ENCODE measurements at places on chromosomes 6 and 20.

DNA sequence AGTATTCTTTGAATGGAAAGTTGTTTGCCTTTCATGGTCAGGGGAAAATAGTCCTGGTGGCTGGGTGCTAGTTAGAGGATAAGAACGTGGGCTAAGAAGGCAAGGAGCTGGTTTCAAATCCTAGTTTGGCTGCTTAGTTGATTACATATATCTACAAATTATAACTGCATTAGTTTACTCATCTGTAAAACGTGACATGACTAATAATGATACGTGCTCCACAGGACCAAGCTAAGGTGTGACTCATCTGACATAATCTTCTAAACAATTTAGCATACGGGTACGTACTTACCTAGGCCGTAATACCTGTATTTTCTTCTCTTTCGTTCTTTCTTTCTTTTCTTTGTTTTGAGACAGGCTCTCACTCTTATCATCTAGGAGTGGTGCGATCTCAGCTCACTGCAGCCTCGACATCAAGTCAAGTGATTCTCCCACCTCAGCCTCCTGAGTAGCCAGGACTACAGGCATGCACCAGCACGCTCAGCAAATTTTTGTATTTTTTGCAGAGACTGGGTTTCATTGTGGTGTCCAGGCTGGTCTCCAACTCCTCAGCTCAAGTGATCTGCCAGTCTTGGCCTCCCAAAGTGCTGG is 1274.2 kb upstream of the GJE1 start:
- no peak for DNase-seq

GRCh38 chr6:84835340-84835739 is 70.9 kb upstream of the TBX18 start:
- DNase-seq: no peak

DNA sequence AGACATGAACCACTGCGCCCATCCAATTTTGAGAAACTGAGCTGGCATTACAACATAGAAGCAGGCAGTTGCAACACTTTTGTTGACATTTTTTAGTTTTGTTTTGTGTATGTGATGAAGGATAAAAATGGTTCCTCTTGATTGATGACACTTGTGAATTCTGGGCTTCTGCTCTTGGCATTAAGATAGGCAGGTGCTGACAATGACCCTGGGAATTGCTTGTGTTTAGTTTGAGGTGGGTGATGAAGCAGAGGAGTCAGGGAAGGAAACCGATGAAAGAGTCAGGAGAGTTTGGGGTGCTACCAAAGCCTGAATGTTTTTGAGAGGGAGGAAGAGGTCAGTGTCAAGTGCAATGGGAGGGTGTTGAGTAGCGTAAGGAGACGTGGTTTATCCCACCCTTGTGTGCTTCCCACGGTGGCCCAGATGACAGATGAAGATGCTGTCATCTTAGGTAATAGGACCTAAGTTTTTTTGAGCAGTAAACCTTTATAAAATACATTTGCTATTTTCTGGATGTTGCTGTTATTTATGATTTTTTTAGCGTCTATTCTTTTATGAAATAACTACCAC is 19.4 kb downstream of the CDS2 start:
- no peak for DNase-seq

GRCh38 chr6:85065831-85066230 is 301.4 kb upstream of the TBX18 start:
- no peak for DNase-seq

DNA sequence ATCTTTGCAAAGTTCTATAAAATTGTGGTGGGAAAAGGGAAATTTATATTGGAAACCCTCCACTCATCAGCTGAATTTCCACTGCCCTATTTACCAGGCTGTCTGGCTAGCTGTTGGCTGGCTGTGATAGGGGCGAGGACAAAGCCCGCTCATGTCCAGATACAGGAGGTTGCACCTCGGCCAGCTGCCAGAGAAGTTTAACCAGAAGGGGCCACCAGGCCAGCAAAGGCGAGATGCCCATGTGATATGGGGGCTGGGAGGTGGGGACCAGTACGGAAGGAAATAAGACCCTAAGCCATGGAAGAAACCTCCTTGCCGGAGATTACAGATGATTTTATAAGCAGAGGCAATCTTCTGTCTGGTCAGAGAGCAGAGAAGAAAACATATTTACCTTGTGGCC is 143.8 kb downstream of the FNDC1 start:
- no peak for DNase-seq

DNA sequence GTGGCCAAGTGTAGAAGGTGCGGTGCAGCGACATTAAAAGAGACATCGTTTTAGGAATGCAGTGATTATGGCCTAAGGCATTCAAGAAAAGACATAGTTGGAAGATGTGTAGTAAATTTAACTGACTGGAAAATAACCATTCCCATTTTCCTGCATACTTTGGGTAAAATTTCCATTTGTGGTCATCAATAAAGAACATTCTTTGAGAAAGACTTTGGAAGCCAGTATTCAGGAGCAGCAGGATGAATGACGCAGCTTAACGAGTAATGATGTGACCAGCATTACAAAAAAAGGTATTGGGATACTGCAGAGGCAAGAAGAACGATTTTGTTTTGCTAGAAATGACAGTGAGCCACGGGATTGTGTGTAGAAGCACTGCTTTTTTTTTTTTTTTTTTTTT is 7.0 kb upstream of the RWDD1 start:
- DNase-seq: no peak

- DNase-seq: no peak
These were observed 112.0 kb upstream of the SGK1 start for GRCh38 chr6:134429861-134430380.

DNA sequence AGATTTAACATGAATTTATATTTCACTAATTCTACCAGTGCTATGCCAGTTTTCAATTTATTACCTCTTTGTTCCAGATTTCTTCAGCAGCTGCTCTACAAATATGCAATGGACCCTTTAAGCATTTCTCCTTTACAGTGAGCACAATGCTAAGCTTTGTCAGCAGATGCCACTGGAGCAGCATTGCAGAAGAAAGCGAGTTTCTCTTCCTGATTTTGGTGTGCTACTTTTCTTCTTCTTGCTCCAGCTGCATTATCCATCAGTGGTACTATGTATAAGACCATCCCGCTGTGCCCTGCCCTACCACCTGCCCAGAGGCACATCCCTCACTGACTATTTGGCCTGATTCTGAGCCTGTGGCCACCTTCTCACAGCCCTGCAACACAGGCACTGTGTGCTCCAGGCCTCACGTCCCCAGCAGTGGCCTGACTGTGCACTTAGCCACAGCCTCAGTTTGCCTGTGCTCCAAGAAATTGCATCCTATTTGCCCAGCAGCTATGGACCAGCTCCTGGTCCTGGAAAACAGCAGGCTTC is 84.1 kb downstream of the TNFAIP3 start:
- no peak for DNase-seq

DNA sequence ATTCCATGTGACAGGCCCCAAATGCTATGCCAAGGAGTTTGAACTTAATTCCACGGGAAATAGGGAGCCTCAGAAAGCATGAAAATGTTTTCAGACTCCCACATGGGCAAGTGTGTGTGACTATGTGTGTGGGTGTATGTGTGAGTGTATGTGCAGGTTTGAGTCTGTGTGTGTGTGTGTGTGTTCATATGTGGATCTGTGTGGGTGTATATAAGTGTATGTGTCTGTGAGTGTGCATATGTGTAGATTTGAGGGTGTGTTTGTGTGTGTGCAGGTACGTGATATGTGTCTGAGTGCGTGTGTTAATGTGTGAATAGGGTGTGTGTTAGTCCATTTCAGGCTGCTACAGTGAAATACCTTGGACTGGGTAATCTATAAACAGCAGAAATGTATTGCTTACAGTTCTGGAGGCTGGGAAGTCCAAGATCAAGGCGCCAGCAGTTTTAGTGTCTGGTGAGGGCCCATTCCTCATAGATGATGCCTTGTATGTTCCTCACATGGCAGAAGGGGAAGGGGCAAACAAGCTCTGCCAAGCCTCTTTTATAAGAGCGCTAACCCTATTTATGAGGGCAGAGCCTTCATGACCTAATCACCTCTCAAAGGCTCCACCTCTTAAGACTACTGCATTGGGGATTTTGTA is 181.1 kb upstream of the TAB2 start:
- no peak for DNase-seq

- DNase-seq: no peak
These were observed 19.0 kb downstream of the EPB41L1 start for GRCh38 chr20:36173451-36173933.

GRCh38 chr20:3539311-3540107 is 68.7 kb downstream of the ATRN start:
- no peak for DNase-seq

DNA sequence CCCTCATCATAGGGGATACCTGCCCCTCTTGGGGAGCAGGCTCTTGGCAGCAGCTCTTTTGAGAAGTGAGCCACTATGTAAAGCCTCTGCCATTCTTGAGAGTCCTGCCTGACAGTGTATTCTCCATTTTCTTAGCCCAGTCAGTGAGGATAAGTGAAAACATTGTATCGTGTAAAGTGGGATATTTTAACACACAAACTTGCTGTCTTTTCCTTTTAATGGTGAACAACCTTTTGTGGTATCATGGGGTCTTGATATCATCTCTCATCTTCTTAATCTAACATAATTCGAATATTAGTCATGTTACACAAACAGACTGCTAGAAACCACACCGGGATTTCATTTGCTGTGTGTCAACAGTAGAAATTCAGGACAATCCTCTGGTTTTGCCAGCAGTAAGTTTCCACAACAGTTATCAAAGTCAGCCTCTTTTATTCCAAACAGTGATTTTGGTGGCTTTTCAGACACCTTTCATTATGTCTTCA is 136.2 kb downstream of the HIVEP1 start:
- DNase-seq: no peak

DNA sequence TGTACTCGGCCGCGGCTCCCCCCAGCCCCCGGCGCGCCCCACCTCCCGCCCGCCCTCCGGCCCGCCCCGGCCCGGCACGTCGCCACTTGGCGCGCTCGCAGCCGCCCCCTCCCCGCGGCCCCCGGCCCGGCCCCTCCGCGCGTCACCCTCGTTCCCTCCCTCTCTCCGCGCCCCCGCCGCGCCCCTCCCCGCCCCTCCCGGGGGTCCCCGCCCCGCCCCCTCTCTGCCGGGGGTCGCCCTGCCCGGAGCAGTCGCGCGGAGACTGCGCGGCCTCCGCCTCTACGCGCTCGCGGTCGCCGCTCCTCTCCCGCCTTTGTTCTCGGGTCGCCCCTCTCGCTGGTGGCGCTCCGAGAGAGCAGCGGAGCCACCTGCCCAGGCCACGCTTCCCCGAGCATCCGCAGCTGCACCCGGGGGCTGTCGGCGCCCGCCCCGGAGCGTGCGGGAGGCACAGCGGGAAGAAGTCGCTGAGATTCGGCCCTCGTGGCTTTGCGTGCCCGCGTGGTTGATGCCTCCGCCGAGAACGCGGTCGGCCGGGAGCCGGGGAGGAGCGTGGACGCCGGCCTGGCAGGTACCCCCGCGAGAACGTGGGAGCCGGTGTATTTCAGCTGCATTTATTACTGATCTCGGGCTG is at the start of gene PHF10:
Gene PHF10, minus strand, starts transcription at position 7 of the 631 bp plus-strand sequence. CDS start 569 bp downstream, outside the sequence.
- peak; percentile 45 for DNase-seq

DNA sequence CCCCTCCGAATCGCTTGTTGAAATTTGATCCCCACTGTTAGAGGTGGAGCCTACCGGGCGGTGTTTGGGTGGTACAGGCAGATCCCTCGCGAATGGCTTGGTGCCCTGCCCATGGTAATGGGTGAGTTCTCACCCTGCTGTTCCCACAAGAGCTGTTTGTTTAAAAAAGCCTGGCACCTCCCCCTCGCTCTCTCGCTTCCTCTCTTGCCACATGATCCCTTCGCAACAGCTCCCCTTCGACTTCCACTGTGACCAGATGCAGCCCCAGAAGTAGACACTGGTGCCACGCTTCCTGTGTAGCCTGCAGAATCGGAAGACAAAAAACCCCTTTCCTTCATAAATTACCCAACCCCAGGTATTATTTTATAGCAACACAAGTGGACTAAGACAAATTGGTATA is 292.2 kb upstream of the QKI start:
- peak; percentile 90 for DNase-seq

GRCh38 chr20:54491506-54491905 is 16.1 kb downstream of the DOK5 start:
- no peak for DNase-seq

- peak; percentile 95 for DNase-seq
These were observed at the start of gene AMD1 for GRCh38 chr6:110873981-110874879. TSS of gene AMD1 (plus strand) at chr6:110874785. CDS start at chr6:110875106, 321 bp downstream.

DNA sequence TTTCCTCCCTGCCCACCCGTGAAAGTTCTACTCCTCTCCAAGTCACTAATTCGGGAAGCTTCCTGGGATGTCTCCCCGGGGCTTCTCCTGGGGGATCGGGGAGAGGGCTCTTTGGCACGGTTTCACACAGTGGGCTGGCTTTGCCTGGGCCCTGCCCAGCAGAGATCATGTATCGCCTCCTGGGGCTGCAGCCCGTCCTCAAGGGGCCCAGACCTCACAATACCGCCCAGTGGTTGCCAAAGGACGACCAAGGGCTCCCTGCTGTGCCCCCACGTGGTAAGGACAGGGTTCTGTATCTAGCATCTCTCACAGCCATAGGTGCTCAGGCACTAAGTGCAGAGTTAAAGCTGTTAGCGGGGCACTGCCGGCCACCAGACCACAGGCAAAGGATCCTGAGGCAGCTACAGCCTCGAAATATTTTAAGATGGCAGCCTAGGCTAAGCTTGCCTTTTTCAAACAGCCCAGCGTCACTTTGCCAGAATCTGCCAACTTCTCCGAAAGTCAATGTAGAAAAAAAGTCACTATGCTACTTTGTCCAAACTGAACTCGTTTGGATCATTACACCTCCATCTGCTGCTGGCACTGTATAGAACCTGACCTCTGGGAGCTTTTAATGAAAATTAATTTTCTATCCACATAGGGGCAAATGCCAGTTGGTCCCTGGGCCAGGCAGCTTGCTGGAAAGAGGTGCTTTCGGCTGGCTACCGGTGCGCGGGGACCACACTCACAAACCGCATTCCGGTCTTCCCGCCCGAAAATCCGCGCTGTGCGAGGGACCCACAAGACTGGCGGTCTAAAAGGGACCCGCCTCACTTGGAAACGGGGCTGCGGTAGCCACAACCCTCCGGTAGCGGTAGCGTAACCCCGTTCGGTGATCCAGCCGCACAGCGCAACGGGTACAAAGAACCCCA is 1.3 kb upstream of the NNAT start:
- no peak for DNase-seq
